ENCODE measurements at places on chromosomes 5 and 9. TPM values are rescaled to one million over a fixed set of nuclear protein-coding genes. Genes with fewer than 3 reads are reported as not detected.

DNA sequence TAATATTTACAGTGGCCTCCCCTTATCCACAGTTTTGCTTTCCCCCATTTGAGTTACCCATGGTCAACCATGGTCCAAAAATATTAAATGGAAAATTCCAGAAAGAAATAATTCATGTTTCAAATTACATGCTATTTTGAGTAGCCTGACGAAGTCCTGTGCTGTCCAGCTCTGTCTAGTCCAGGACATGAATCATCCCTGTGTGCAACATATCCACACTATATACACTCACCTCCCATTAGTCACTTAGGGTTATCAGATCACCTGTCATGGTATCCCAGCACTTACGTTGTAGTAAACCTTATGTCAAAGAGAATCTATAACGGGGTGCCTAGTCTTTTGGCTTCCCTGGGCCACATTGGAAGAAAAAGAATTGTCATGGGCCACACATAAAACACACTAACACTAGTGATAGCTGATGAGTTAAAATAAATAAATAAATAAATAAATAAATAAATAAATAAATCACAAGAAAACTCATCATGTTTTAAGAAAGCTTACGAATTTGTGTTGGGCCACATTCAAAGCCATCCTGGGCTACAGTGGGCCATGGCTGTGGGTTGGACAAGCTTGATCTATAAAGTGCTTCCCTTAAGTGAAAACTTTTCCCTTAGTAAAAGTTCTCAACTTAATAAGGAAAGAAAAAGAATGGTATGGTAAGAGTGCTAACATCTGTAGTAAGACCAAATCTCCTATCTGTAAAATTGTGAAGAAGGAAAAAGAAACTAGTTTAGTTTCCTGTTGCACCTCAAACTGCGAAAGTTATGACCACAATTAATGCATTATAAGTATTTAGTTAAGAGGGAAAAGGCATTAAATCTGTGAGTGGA, 15.9 kb upstream of the OMD start:
- DNase-seq: peak; percentile 41

- no peak for DNase-seq
Observed at GRCh38 chr5:139308797-139309196, 15.3 kb downstream of the MATR3 start.

DNA sequence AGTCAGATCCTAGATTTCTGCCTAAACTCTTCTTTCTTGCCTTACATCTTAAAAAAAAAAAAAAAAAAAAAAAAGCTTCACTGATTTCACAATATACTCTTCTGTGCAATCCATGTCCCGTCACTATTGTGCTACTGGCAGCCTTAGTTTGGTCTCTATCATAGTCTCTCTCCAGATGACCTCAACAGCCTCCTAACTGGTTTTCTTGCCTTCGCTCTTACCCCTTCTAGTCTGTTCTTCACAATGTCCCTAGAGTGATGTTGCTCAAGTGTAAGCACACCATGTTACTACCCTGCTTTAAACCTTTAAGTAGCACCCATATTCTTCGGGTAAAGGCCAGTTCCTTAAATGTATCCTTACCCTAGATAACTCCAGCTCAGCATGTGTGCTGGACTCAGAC, 25.8 kb downstream of the CD180 start:
- DNase-seq: no peak

DNA sequence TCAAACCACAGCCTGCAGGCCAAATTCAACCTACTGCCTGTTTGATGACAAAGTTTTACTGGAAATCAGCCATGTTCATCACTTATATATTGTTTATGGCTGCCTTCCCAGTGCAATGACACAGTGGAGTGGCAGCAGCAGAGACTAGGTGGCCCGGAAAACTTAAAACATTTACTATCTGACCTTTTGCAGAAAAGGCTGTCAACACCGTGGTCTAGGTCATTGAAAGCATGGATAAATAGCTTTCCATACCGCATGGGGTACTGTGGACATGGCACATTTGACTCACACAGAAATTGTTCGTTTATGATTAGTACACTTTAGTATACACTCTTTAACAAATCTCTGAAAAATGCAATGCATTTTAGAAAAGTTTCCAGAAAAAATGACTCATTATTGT, 298.3 kb upstream of the EFNA5 start:
- no peak for DNase-seq

DNA sequence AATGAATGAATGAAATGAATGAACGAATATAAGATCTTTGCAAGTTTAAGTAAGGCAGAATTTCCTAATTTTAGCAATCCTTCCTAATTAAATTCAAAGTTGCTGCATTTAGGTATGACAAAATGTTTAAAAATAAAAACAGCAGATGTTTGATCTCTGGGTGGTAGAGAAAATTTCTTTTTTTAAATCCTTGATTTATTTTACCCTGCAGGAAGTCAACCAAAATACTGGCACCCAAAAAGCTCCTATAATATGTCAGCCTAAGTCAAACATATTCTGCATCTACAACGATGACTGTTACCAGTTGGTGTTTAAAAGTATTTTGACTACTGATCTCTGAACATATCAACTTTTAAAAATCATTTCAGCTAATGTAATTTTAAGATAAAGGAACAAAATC, 58.4 kb downstream of the TTC39B start:
- DNase-seq: no peak

- DNase-seq: no peak
Observed at GRCh38 chr5:116621599-116621998, 47.0 kb upstream of the SEMA6A start.

GRCh38 chr9:119368179-119368578, 1.1 kb downstream of the BRINP1 start:
- no peak for DNase-seq

DNA sequence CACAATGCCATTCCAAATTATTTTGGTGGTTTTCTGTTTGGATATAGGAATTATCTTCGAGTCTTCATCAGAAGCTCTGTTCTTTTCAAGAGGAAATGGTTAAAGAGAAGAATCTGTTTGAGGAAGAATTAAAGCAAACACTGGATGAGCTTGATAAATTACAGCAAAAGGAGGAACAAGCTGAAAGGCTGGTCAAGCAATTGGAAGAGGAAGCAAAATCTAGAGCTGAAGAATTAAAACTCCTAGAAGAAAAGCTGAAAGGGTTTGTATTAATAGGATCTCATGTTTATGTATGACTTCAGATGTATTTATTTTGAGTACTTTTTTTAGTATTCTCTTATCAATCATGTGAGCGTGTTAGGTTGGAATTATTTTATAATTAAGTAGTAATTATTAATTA, 15.0 kb downstream of the HMMR start:
- no peak for DNase-seq

DNA sequence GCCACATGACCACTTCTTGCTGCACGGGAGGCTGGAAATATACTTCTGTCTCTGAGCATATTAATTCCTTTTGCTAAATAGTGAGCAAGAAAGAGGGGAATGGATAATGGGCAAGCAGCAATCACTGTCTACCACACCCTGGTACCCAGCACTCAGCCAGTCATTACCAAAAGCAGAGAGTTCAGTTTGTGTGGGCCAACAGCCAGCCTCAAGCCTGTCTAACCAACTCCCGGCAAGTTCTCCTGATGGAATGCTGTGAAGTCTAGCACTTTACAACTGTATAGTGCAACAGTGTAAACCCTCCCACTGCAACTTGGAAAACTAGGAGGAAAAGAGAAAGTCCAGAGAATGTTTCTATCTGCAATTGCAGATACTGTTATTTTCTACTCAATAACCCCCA, 47.8 kb downstream of the PLK2 start:
- peak; percentile 9 for DNase-seq

DNA sequence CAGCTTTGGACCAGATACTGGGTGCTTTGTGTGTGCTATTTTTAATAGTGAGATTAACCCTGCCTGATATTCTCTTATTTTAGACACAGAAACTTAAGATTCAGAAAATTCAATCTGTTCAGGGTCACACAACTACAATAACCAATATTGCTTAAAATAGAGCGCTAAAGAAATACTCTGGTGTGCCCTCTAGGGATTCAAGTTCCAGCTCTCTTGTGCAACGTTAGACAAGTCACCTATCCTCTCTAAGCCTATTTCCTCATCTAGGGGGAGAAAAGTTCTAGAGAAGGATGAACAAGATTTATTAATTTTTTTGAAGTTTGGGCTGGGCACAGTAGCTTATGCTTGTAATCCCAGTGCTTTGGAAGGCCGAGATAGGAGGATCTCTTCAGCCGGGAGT, 2.1 kb upstream of the SCAI start:
- no peak for DNase-seq

DNA sequence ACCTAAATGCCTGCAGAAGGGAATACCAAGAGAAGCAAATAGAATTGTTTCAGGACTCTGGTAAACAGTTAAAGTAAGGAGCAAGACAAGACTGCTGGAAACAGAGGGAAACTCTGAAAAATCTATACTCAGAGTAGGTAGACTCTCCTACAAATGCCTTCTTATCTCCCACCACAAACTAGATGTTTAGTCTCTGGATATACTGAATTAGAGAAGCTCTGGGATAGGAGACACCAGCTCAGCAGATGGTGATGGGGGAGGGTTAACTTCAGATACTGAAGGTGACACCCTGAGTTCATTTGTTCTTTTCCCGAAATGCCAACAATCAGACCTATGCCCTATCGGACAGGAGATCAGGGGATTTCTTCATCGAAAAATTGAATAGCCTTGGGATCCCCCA, 54.1 kb upstream of the CHD1 start:
- no peak for DNase-seq

DNA sequence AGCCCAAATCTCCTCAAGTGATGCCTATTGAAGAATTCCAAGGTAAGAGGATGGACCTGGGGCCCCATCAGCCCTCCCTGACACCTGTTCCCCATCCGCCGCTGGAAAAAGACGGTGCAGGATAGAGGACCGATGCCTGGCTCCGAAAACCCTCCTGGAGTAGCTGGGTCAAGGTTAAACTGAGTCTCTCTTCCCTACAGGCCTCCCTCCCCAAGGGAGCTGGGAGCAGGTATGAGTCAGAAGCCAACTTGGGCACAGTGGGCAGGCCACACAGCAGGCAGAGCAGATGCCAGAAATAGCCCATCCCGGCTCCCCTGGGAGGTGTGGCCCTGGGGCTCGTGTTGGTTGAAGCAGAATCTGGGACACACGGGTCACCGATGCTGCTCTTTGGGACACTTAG, 75.6 kb downstream of the NTNG2 start:
- peak; percentile 59 for DNase-seq

DNA sequence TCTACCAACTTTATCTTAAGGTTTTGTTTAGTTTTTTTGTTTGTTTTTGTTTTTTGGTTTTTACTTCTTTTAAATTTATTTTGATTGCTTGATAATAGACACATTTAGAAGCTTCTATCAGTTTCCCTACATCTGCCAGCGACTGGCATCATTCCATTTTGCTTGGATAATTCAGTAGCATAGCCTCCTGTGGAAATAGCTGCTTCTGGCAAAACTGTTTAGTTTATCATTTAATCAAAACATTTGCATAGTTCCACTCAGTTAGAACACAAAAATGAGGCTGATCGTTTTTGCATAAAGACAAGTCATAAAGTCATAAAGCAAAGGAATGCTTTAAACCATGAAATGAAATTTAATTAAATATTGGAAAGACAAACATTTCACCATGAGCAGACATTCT, 133.7 kb upstream of the NFIL3 start:
- no peak for DNase-seq

Gene STK32A
- 2.1 TPM for total RNA-seq

Gene OGN
- total RNA-seq: not detected

Gene CDKN2A
- total RNA-seq: not detected
